Skin of body (tissue), 3 donors: ENCODE measurements at places on chromosomes 1 and 21.

DNA sequence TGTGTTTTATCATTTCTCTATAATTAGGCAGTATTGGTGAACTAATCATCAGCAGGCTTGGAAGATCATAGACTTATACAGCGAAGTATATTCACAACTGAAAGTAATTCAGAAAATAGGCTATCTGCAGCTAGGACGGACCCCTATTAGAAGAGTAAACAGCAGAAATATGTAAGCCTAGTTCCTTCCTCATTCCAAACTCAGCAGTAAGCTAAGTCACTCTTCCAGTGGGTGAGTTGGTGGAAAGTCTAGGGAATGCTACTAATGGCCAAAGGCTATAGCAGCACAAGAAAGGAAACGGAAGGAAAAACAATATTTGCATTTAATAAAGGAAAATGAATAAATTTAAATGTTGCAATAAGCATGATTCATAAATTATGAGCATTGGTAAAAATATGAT lies 918.1 kb upstream of the TMPRSS15 start:
- no peak for DNase-seq

GRCh38 chr1:101237229-101237837 lies 514 bp downstream of the S1PR1 start:
- peak; percentile 21 for DNase-seq

DNA sequence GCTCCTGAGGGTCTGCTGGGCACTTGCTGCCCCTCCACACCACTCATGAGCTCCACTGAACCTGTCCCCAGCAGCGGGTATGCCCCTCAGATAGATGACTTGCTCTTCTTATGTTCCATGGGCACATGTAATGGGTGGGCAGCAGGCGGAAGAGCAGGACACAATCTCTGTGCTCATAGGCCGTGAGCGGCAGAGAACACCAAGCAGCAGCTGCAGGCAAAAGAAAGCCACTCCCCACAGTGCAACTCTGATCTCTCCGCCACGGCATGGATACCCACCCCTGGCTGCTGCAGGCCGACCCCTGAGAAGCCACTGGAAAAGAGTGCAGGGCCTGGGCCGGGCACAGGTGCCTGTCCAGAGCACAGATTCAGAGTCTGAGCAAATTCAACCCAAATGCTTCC lies 135.2 kb upstream of the RUNX3 start:
- no peak for DNase-seq

GRCh38 chr1:71640998-71641397 lies 560.2 kb upstream of the ZRANB2 start:
- DNase-seq, result peak; percentile 42

- DNase-seq, result no peak
These were observed 21.4 kb upstream of the NADK start for GRCh38 chr1:1799716-1800115.

- no peak for DNase-seq
These were observed 36.7 kb upstream of the IL20 start for GRCh38 chr1:206828765-206829164.

- DNase-seq, result no peak
These were observed 21.6 kb upstream of the ZNF678 start for GRCh38 chr1:227541796-227542152.

DNA sequence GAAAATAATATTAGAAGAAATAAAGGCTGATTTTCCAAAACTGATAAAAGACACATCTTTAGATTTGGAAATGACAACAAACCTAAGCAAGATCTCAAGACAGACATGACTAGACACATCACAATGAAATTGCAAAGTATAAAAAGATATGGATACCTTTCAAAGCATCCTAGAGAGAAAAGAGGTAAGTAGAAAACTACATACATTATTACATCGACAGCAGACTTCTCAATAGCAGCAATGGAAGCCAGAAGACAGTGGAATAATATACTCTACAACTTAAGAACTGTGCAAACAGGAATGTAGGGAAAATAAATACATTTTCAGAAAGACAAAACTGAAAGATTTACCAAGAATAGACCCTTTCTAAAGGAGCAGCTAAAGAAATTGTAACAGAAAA lies 50.2 kb downstream of the DENND1B start:
- no peak for DNase-seq

DNA sequence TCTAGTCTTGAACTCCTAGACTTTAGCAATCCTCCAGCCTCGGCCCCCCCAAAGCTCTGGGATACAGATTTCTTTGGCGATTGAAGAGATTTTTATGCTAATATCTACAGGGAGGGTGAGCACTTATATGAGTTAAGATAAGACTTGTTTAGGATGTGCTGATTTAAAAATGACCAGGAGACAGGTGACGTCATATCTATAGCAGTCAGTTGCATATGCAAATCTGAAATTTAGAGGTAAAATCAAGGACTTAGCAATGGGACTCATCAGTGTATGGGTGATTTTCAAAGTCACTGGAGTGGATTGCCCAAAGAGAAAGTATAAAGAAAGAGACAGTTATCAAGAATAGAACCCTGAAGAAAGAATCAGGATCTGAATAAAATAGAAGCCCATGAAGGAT lies 394.5 kb downstream of the ADGRL2 start:
- no peak for DNase-seq

DNA sequence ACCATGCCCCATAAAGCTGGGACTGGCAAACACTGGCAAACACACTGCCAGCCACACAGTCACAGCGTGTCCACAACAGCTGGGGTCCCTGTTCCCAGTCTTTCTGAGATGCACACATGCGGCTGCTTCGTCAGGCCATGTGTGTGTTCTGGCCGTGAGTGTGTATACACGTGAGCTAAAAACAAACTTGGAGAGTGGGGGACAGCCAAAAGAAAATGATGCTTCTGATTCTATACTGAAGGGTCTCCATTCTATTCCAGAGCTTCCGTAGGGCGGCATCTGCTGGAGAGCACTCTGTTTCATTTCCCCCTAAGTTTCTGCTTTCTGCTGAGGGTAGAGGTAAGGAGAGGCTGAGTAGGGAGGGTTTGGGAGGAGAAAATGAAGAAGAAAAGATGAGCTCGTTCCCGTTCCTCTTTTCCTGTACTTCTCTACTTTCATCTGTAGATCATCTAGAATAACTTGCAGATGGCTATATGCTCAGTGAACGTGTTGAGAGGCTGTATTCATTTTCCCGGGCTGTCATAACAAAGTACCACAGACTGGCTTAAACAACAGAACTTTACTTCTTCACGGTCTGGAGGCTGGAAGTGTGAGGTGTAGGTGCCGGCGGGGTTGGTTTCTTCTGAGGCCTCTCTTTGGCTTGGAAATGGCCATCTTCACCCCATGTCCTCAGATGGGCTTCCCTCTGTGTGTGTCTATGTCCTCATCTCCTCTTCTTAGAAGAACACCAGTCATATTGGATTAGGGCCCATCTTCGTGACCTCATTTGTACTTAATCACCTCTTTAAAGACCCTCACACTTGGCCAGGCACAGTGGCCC lies 151.6 kb downstream of the TOMM20 start:
- no peak for DNase-seq

- no peak for DNase-seq
These were observed 428.8 kb downstream of the SMYD3 start for GRCh38 chr1:246078126-246078887.

GRCh38 chr1:12549460-12550349 lies 68.3 kb downstream of the DHRS3 start:
- DNase-seq, result peak; percentile 75

GRCh38 chr1:159923203-159924024 lies 1.9 kb downstream of the TAGLN2 start:
- DNase-seq, result peak; percentile 84

GRCh38 chr1:218339267-218339831 lies 5.8 kb upstream of the TGFB2 start:
- DNase-seq, result peak; percentile 52

GRCh38 chr1:113780374-113781146 lies 21.3 kb upstream of the PHTF1 start:
- no peak for DNase-seq
